ENCODE measurements at places on chromosomes 1 and 21.

DNA sequence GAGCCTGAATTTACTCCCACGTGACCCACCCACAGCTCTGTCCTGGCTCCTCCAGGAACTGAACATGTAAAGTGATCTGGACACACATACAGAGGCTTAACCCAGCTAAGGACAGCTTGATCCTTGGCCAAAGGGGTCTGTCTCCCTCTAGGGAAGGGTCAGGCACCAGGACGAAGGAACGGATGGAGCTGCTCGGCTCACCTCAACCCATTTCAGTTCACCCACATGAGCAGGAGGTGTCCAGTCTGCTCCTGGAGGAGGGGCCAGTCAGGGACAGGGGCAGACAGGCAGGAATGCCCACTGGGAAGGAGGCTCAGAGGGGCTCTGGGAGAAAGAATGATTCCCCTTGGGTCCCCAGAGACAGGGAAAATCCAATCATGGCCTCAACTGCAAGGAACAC lies 567.2 kb downstream of the PTPRU start:
- no peak for DNase-seq

DNA sequence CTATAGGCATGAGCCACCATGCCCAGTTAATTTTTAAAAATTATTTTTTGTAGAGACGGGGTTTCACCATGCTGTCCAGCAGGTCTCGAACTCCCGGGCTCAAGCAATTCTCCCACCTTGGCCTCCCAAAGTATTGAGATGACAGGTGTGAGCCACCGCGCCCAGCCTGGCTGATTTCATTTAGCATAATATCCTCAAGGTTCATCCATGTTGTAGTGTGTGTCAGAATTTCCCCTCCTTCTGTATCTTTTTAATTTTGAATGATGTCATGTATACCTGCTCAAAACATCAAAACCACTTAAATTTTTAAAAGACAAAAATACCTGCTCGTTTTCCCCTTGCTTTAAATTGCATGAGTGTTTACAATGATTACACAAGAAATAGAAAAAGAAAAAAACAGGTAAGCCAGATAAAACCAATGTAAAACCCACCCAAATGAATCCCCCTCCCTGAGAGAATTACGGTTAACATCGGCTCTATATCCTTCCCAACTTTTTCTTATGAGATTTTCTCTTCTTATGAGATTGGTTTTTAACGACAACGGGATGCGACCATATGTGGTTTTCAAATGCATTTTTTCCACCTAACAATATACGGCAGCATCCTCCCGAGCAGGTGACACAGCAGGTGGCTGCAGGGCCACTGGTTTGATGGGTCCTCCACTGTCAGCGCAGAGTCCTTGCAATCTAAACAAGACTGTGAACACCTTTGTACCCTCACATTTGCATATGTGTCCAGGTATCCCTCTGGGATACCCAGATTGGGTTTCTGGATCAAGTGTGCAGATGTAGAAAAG lies 22.1 kb downstream of the IFFO2 start:
- no peak for DNase-seq

DNA sequence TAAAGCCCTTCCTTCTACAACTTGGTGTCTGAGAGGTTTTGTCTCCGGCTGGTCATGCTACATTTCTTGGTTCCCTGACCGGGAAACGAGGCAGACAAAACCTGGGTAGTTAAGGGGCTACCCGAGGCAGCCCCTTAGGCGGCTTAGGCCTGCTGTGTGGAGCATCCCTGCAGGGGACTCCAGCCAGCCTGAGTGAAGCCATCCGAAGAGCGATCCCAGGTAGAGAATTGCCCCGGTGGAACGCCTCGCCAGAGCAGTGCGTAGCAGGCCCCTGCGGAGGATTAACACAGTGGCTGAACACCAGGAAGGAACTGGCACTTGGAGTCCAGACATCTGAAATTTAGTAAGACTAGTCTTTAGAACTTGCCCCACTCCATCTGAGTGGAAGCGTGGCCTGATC lies 21.2 kb upstream of the MYOCOS start:
- DNase-seq, result no peak

DNA sequence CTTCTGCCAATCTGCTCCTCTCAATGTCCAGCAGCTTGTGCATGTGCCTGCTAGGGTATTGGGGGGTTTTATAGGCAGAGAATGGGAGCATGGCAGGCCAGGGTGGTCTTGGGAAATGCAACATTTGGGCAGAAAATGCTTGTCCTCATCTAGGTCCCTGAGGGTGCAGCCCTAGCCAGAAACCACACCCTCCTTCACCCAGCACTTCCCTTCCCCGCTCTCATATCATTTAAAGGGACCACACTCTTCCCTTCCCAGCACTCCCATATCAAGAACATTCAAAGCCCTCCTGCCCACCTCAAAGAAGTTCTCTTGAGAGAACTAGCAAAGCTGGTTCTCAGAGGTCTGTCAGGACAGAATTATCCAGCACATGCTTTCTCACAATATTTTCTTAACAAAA lies 62.1 kb downstream of the HSD3B1 start:
- DNase-seq, result no peak
